ENCODE measurements at places on chromosomes 11 and 22.

DNA sequence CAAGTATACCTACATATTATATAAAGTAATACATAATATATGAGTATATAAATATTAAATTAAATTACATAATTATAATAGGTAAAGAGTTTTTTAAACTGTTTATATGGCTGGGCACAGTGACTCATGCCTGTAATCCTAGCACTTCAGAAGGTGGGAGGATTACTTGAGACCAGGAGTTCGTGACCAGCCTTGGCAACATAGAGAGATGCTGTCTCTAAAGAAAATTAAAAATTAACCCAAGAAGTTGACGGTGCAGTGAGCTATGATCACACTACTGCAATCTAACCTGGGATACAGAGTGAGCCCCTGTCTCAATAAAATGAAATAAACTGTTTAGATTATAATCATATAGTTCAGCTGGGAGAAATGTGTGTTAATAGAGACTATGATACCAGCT, 363.0 kb downstream of the DDX10 start:
- no peak for DNase-seq

GRCh38 chr22:46031965-46032851, 55.2 kb upstream of the WNT7B start:
- DNase-seq: no peak

DNA sequence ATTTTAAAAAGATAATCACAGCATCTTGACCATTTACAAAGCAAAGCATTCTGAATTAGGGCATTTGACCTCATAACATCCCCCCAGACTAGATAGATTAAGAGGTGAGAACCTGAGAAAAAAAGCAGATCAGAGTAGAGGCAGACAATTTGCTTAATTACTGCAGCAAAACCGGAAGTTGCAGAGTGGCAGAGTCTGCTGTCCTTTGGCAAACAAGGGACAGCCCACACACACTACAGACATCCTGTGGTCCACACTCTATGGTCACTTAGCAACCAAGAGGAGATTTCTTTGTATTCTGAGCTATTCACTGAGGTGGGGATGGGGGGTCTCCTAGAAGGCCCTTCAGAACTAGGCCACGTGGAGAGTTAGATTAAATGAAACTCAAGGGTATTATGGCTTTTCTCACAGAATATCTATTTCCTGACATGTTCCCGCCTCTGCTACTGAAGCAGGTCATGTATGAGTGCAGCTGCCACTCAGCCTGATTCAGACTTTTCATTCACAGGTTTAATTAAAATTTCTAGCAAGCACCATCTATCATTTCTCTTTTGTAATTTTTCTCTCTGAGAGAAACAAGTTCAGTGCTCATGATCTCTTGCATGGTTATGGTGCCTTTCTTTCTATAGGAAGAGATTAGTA, 48.5 kb downstream of the SVIP start:
- DNase-seq: no peak

DNA sequence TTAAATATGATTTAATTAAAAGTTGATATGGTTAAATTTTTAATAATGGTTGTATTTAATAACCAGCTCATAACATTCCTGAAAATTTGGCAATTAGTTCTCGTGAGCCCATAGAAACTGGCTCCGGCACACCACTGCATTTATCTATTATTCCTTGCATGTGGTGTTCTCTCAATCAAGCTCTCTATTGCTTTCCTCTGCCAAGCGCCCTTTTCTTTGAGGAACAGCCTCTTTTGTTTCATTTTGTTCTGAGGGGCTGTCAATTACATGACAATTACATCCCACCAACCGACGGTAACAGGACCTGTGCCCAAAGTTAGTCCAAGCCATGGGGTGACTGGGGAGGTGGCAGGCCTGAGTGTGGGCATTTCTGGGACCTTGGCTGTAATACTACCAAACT, 8.1 kb downstream of the C11orf91 start:
- no peak for DNase-seq

DNA sequence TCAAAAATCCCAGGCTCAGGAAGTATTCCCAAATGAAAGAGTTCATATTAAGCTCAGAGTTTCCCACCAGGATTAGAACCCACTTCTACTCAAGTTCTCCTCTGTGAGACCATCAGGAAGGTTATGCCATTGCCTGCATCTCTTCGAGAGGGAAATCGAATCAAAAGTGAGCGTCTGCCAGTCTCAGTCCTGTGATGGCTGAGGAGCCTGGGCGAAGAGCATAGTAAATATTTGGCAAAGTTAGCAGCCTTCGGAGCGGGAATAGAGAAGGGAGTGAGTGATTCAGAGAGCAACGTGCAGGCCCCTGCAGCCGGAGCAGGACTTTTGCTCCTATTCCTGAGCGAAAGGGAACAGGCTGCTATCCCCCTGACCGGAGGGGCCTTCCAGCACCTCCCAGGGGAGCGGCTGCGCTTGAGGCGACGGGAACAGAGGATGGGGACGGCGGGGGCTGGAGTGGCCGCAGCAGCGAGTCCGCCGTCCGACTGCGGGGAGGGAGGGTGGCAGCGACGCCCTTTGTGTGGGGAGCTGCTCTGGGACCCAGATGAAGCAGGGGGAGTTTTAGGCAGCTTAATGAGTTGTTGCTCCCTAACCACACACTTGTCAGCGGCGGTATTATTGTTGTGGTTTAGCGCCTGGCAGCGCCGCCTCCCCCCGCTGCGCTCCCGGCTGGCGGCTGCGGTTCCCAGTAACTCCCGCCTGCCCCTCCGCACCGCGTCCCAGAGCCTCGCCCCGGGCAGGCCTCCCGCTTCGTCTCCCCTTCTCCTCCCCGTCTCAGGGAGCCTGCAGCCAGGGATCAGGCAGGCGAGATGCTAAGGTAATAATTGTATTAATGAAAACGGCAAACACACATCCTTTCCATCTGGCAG, 21.7 kb upstream of the NRGN start:
- DNase-seq: no peak

DNA sequence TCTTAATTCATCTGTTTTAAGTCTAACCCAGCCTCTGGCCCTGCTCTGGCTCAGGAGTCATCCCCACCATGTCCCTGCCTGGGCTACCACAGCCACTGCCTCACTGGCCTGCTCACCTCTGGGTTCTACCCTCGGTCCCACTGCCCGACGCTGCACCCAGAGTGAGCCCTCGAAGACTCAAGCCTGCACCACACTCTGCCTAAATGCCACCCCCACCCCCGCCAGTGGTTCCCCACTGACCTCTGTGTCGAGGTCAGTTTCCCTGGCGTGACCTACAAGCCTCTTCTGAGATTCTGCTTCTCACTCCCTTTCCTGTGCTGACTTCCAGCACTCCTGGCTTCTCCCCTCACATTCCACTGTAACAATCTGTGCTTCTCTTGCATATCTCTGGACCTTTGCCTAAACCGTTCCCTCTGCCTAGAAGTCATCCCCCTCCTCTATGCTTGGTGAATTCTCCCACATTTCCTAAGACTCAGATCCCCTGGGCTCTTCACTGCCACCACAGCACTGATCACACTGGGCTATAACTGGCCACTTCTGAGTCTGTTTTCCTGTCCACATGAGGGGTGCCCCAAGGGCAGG, 12.5 kb upstream of the PDE2A start:
- no peak for DNase-seq

- DNase-seq: no peak
These were observed 17.7 kb upstream of the RGL4 start for GRCh38 chr22:23673050-23673620.

- DNase-seq: no peak
These were observed 78.8 kb upstream of the BID start for GRCh38 chr22:17853073-17853472.

DNA sequence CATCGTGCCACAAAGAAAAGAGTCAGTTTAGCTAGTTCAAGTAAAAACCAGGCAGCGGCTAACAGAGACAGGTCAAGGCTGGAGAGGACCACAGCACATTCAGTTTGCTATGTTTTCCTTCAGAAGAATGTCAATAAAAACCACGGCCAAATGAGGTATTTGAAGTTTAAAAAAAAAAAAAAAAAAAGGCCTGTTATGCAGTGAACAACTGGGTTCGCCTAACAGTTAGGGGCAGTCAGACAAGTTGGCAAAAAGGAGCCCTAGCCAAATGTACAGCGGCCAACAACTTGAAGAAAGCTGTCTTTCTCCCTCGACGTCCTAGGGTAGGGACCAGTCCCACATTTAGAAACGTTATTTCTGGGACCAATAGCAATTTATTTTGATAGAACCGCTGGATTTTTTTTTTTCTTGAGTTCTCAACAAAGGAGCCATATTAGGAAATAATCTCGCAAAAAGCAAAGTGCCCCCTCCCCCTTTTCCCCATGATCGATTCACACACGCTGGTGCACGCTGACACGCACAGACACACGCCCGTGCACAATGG, 237.8 kb downstream of the TTC28 start:
- DNase-seq: no peak

DNA sequence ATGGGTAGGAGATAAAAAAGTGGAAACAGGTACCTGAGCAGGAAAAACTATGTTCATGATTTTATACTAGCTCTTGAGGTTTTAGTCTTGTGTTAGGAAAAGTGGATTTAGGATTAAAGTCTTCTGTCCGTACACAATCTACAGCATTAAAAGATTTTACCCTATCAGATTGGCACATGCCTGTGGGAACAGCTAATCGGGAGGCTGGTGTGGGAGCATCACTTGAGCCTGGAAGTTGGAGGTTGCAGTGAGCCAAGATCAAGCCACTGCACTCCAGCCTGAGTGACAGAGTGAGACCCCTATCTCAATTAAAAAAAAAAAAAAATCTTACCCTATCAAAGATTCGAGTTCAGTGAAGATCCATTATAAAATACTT, 12.2 kb upstream of the CRKL start:
- DNase-seq: no peak

GRCh38 chr11:23423656-23424055, 563.4 kb upstream of the CCDC179 start:
- no peak for DNase-seq

GRCh38 chr11:94295534-94295933, 8.8 kb upstream of the IZUMO1R start:
- DNase-seq: no peak

DNA sequence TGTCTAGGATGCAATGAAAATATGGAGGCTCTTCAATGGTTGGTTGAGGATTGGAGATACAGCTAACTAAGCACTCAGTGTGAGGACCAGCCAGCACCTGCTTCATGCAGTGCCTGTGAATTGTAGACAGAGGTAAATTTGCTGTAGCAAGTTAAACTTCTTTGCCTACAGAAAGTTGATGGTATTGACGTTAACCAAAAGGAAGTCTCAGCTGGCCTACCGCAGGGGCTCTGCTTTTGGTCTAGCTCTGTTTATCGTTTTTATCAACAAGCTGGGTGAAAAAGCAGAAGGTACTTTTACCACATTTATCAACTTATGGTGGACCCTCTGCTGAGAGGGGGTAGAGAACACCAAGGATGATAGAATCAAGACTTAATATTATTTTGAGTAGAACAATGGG, 51.6 kb downstream of the GRAMD1B start:
- no peak for DNase-seq

DNA sequence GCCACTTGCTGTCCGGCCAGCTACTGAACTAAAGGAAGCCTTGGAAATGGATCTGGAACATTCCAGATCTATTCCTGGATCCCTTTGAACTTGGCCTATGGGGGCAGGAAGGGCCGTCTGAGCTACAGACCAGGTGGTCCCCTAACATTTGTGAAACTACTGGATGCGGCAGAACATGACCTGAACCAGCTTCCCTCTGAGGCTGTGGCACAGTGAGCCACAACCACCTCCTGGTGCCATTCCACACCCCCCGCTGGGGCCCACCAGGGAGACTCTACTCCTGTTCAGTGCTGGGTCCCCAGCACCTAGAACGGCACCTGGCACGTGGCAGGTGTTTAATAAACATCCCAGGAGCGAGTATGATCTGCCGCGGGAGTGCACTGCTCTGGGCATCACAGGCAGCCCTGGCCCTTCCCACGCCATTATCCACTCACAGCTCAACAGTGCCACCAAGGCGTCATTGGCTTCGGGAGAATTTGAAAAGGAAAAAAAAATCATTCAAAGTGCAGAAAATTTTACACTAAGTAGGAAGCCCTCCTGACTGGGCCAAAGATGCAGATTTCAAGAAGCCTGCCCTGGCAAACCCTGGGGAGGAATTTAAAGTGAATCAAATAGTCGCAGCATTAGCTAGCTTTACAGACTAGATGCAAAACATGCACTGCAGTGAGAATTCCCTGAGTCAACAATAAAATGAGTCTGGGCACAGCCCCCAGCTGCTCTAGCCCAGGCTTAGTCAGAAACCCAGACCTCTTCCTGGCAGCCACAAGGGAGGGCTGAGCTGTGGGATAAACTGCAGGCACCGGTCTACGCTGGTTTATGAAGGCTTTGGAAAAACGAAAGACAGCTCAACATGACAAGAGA, 14.3 kb upstream of the EFCAB6 start:
- no peak for DNase-seq

- DNase-seq: no peak
These were observed 63.2 kb upstream of the VPREB1 start for GRCh38 chr22:22181341-22181850.

DNA sequence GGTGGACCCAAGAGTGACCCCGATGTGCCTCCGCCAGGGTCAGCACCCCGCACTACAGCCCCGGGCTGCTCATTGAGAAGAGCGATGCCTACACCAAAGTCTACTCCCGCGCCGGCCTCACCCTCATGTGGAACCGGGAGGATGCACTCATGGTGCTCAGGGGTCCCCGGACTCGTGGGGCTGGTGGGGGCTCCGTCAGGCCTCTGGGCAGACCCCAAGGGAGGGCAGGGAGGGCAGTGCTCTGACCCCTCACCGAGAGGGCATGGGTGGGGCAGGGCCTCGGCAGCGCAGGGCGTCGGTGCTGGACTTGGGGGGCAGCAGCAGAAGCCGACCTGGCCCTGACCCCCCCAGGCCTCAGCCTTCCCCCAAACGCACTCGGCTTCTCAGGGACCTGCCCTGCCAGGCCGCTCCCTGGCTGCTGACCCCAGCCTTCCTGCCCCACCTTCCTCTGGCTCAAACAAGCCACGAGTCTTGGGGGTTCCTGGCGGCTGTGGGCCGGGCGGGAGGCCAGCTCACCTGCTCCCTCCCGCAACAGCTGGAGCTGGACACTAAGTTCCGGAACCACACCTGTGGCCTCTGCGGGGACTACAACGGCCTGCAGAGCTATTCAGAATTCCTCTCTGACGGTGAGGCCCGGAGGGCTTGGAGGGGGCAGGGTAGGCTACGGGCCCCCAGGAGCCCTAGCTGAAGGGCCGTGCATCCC, 2.9 kb downstream of the MUC2 start:
- no peak for DNase-seq

GRCh38 chr22:16962501-16962900, 45.5 kb downstream of the GAB4 start:
- peak; percentile 6 for DNase-seq

- no peak for DNase-seq
These were observed 145.5 kb upstream of the RASSF10 start for GRCh38 chr11:12863605-12864121.

DNA sequence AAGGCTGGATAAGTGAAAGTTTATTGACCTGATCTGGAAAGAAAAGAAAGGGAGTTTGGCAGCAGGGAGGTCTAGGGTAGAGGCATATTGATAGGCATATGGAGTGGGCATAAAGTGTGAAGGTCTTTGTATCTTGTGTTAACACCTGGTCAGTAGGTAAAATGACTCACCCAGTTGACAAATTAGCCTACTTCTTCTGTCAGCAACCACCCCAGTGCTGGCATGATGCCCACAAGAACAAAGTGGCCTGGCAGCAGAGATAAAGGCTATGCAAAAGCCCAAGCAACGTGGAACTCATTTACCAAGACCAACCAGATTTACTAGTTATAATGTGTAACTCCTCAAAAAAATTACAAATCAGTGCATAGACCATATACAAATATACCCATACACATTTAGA, 4.9 kb downstream of the OR10A3 start:
- DNase-seq: no peak

GRCh38 chr11:66251809-66252208, 16.6 kb upstream of the RAB1B start:
- no peak for DNase-seq
